ENCODE measurements at places on chromosomes 2 and 18.

GRCh38 chr2:37802899-37803379, 122.1 kb upstream of the RMDN2 start:
- DNase-seq: no peak

- DNase-seq: no peak
Measured at GRCh38 chr2:182587831-182588230, 128.2 kb upstream of the DNAJC10 start.

DNA sequence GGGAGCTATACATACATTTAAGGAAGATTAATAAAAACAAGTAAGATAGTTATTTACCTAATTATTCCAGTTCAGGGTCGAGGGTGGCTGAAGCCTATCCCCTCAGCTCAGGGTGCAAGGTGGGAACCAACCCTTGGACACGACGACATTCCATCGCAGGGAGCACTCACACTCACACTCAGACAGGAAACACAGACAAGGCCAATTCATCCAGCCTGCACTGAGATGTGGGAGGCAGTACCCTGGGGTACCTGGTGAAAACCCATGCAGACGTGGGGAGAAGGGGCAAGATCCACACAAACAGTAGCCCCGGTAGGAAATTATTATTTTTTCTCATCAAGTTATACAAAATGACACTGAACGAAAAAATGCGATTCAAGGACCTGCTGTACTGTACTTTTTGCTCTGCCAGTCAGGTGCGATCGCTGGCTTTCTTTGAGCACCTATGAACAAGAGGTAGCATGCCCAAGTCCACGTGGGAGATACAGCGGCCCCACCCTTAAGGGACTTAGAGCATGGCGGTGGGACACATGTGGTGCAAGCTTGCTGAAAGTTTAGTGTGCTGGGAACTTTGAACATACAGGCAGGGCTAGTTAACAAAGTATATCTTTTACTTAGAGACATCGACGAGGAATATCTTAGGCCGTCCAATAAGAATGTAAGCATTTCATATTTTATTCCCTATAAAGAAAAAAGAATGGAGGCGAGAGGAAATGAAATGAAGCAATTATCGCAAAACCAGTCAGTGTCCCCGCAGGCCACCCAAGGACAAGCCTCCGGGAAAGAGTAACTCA, 624 bp downstream of the METTL8 start:
- peak; percentile 52 for DNase-seq

- no peak for DNase-seq
Measured at GRCh38 chr2:235244255-235245220, 249.3 kb upstream of the AGAP1 start.

- DNase-seq: peak; percentile 38
Measured at GRCh38 chr18:3305354-3305762, 43.4 kb downstream of the MYL12B start.

DNA sequence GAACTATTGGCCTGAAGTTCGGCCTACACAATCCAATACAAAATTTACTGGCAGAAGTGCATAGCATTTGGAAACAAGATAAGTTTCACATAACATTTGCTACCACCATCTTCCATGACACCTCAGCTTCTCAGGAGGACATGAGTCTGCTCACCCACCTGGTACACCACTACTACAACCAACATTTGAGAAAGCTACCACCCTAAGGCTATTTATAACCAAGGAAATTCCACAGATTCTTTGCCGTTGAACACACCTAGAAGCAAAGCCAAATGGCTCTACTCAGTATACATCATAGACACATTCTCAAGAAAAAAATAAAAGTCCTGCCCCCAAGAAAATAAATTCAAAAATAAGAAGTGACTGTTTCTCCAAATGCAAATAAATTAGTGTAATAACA, 145.3 kb downstream of the SPAG16 start:
- no peak for DNase-seq

- no peak for DNase-seq
Measured at GRCh38 chr18:54479365-54479764, 111.7 kb upstream of the DYNAP start.

GRCh38 chr2:185274718-185275484, 463.7 kb upstream of the FSIP2 start:
- no peak for DNase-seq

GRCh38 chr2:239715606-239716005, 309.5 kb downstream of the NDUFA10 start:
- DNase-seq: no peak

- no peak for DNase-seq
Measured at GRCh38 chr18:22605736-22606135, 188.0 kb upstream of the CTAGE1 start.

DNA sequence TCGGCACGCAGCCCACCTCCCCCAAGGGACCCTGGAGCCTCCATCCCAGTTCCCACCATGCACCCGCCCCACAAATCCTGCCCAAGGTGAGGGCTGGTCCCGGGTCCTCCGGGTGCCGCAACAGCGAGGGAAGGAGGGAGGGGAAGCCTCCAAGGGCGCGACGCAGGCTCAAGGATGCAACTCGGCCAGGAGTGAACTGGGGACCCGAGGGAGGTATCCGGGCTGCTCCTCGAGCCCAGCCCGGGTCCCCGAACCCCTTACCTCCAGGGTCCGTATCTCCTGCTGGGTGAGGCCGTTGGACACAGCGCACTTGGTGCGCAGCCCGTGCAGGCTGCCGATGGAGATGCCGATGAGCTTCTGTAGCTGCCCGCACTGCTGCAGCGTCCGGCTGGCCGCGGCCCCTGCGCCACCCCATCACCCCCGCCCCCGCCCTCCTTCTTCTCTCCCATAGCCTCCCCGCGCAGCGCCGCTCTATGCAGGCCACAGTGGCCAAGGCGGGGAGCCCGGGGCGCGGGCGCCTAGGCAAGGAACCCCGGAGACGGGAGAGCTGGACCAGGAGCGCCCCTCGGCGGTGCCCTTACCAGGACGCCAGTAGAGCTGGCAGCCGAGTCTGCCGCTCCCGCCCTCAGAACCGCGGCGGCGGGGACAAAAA, 124.1 kb downstream of the ANKRD30BL start:
- DNase-seq: no peak

DNA sequence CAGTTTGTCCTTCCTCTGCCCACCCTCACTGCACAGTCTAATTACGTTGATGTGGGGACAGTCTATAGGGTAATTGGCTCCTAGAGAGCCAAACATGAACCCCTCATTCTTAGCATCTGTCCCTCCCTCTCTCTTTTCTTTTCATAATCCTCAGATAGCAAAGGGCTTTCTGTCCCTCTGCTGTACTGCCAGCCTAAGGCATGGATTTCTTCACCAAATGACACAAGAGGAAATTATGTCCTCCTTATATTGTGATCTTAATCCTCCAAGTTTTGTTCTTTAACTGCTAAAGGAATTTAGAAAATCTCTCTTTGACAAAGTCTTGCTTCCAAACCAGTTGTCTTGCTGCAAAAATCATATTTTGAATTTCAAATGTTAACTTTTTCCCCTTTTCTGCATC, 18.5 kb downstream of the ANTXR1 start:
- DNase-seq: no peak
